ENCODE measurements at places on chromosomes 7 and 10.

- no peak for DNase-seq
Measured at GRCh38 chr7:35416568-35416967, 162.7 kb upstream of the TBX20 start.

GRCh38 chr7:116239434-116239833 is 29.1 kb downstream of the TES start:
- no peak for DNase-seq

- no peak for DNase-seq
Measured at GRCh38 chr7:53835301-53835700, 706.9 kb upstream of the VSTM2A start.

GRCh38 chr10:12919574-12919973 is 81.9 kb downstream of the CCDC3 start:
- no peak for DNase-seq

- DNase-seq = no peak
Measured at GRCh38 chr10:62098278-62099121, 170.1 kb downstream of the RTKN2 start.

GRCh38 chr7:69635555-69636185 is 37.4 kb downstream of the AUTS2 start:
- no peak for DNase-seq

DNA sequence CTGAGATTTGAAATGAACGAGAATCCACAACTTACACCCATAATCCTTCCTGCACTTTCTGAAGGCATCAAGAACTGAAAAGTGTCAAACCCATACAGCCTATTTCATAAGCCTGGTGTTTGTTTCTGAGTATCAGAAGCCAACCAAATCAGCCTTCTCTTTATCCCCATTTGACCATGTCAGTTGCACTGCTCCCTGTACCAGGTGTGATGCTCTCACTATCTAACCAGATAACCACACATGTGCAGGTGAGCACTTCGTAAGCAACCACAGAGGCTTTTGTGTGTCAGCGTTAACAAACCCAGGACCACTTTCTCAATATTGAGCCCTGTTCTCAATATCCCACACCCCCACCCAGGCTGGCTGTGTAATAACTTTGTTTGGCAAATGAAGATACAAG is 114.4 kb downstream of the DOCK4 start:
- no peak for DNase-seq

GRCh38 chr10:126536656-126537055 is 133.8 kb downstream of the C10orf90 start:
- DNase-seq = no peak

GRCh38 chr10:125521721-125522680 is 161.0 kb downstream of the TEX36 start:
- no peak for DNase-seq

- no peak for DNase-seq
Measured at GRCh38 chr7:44646921-44647636, 40.7 kb downstream of the OGDH start.

DNA sequence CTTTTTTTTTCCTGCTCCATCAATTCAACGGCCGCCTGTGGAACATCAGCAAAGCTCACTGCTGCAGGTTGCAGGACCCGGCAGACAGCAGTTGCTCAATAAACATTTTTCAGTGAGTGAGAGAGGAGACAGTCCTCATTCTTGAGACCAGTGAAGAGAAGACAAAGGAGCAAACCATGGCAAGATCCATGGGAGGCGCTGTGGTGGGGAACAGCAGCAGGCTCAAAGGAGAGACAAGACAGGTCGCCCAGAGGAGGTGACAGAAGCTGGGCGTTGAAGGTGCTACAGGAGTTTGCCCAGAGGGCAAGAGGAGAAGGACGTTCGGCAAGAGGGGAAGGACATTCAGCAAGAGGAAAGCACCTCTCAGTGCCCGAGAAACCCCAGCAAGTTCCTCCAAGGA is 74.5 kb upstream of the FGFR2 start:
- no peak for DNase-seq

- DNase-seq = no peak
Measured at GRCh38 chr7:151489498-151489897, 30.2 kb downstream of the RHEB start.

DNA sequence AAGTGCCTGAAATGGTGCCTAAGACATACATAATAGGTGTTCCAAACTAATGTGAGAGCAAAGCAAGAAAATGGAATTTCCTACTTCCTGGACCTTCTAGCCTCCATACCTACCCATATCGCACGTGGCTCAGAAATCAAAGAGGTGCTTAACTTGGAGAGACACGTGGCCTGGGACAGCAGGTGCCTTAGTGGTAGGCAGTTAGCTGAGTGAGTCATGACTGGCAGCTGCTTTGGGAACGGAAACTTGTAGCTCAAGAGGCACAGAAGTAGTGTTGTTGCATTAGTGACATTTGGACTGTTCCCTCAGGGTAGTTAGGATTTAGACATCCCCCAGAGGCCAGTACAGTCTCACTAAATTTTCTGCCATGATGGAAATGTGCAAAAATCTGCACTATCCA is 12.0 kb upstream of the BMPER start:
- no peak for DNase-seq

DNA sequence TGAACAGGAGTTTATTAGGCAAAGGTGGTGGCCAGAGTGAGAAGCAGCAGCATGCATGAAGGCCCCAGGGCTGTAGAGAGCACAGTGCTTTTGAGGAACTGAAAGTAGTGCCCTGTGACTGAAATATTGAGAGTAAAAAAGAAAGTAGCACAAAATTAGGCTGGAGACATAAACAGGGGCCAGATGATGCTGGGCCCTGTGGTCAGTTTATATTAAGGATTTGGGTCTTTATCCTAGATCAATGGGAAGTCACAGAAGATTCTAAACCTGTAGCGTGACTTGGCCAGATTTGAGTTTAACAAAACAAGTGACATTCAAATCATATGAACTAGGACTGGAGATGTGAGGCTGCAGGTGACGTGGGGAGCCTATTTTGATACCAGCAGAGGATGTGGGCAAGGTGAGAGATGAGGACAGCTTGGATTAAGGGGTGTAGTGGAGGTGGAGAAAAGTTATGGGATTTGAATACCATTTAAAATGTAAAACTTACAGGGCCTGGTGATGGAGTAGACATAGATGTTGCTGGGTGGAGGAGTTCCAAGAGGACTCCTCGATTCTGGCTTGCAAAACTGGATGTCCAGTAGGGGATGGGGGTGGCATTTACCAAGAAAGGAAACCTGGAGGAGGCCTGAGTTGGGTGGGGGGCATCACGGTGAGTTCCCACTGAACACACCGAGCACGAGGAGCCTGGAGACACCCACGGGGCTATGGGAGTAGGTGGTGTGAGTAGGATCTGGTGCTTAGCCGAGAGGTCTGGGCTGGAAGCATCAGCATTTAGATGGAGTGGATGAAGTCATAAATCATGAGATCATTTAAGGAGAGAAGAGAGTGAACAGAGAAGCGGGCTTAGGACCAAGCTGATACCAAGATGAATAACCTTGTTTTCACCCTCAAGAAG is 52.8 kb downstream of the HHEX start:
- DNase-seq = no peak

DNA sequence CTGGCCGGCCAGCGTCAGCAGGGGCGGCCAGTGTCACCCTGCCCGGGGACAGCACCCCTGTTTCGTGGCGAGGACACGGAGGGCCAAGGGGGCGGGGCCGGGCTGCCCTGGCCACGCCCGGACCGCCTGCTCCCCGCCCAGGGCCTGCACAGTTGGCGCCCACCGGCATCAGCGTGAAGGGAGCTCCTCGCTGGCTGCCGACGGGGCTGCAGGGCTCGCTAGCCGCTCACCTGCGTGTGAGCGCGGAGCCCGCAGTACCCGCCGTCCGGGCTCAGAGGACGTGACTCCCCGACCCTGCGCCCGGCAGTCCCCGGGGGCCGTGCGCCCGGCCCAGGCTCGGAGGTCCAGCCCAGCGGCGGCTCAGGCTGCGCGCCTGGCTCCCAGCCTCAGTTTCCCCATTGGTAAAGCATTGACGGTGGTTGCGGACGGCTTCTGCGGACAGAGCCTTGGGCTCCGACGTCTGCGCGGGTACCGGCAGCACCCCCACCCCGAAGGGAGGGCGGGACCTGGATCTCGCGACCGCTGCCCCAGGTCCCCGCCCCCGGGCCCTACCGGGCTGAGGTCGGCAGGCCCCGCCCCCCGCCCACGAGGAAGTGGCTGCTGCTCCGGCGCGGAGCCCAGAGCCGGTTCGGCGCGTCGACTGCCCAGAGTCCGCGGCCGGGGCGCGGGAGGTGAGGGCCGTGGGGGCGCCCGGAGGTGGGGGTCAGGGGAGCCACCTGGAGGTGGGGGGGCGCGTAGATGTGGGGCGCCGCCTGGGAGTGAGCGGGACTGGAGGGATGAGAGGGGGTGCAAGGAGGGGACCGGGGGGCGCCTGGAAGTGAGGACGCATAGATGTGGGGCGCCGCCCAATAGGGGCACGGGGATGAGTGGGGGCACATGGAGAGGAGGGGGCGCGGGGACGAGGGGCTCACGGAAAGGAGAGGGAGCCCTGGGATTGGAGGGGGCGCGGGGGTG is at the start of gene ARPC1B:
Gene ARPC1B (plus strand): TSS at position 620 of the 954 bp plus-strand sequence. CDS start 10,985 bp downstream, outside the sequence.
- peak; percentile 80 for DNase-seq

- no peak for DNase-seq
Measured at GRCh38 chr7:7446616-7447015, 89.1 kb downstream of the COL28A1 start.

- DNase-seq = peak; percentile 92
Measured at GRCh38 chr7:99408379-99409191, at the start of the genes BUD31 and PDAP1. BUD31 (plus strand) TSS chr7:99408969; CDS start chr7:99411093, 2,124 bp downstream. PDAP1 (minus strand) TSS chr7:99408597; CDS start chr7:99408548, 49 bp downstream.

DNA sequence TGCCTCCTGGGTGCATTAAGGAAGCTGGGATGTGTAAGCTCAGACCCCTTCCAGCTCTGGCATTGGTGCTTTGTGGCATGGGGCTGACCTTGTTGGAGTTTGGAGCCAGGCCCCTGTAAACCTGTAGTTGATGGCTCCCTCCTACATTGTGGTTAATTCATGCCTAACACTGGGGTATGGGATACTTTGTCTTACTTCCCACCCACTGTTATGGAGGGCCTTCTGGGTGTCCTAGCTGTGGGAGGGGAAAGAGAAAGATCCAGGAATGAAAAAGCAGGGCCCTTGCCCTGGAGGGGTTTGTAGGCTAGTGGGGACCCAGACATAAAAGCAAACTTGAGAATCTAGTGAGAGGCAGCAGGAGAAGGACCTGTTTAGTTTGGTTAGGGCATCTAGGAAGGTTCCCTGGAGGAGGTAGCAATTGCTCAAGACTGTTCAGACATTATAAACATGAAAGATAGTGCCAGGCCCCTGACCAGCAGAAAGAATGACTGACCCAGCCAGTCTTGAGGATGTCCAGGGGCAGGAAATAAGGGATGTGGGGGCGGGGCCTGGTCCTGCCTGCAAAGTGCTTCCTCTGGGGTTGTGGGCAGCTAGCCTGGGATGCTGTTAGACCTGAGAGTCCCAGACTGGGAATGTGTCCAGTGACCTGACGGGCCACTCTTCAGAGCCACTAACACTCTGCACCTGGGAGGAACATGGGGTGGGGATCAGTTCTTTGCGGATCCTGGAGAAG is 6.6 kb downstream of the ADAMTS14 start:
- no peak for DNase-seq

DNA sequence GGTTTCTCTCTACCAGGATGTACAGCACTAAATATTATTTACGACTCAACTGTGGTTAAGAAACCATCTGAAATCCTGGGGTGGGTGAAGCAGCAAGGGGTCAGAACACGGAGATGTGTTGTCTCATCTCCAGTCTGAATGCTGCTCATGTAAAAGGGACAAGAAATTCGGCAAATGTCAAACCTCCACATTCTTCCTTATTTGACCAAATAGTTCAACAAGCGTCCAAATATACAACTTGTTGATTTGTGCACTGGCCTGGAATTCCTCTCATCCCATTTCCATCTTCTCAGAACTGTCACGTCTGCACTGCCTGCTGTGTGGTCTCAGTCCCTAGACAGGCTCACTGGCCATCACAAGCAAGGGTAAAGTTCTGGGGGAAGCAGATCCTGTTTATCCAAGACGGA is 520.0 kb downstream of the PARD3 start:
- DNase-seq = no peak

DNA sequence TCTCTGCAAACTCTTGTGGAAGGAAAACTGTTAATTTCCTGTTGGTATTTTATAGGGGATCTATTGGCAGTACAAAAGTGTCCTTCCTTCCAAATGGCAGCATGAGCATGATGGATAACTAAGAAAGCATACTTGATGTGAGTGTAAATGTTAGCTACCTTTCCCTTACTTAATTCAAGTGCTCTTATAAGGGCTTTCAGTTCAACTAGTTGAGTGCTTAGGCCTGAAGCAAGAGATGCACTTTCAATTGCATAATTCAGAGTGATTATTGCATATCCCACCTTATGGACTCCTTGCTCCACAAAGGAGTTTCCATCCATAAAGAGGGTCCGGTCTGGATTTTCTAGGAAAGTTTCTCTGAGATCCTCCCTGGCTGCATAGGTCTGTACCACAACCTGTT is 56.3 kb upstream of the CYP2C8 start:
- DNase-seq = no peak

DNA sequence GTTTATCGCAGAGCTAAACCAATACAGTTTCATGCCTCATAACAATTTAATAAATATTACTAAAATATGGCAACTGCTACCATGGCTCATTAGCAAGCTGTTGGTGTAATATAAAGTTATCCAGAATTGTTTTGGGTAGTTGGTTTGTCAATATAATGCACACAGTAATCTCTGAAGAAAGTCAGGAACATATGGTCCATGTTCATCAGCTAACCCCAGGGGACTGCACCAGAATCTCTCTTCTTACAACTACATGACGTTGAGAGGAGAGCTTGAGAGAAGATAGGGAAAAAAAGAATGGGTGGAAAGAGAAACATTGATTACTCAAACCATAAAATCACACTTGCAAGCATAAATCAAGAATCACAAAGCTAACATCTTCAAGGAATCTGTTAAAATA is 333.7 kb downstream of the NRG3 start:
- DNase-seq = no peak

DNA sequence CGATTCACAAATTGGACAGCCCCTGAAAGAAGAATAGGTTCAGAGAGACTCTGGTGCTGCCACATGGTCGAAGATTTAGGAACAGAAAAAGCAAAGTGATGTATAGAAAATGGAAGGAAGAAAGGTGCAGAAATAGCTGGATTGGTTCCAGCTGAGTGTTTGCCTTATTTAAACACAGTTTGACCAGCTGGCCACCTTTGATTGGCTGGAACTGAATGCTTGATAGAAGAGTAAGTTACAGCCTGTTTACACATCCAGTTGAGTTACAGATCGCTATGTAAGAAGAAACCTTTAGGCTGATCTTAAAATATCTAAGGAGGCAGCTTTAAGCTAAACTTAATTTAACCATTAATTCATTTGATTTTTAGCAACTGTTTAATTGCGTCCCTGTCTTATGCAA is 40.3 kb upstream of the KAT6B start:
- DNase-seq = no peak

DNA sequence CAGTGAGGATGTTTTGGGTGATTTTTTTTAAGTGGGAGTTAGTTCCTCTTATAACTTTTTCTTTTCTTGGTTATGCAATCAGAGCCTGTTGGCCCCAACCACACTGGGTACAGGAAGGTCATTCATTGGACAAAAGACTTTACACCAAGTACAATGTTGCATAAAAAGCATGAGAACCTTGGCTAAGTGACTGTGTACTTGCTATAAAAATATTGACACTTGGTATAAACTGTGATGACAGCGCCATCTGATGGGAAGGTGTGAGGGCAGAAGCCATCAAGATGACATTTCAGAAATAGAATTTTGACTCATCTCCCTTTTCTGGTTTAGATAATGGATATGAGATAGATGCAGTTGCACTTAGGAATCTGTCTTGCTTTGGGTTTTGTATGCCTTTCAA is 126.4 kb upstream of the CCDC6 start:
- peak; percentile 6 for DNase-seq

- no peak for DNase-seq
Measured at GRCh38 chr10:96685306-96685705, 35.0 kb downstream of the PIK3AP1 start.

GRCh38 chr10:132774902-132775863 is 10.8 kb downstream of the NKX6-2 start:
- no peak for DNase-seq

GRCh38 chr10:49651917-49652316 is 27.5 kb upstream of the C10orf53 start:
- no peak for DNase-seq
